ENCODE measurements at places on chromosomes 1 and 21. TPM values are rescaled to one million over a fixed set of nuclear protein-coding genes. Genes with fewer than 3 reads are reported as not detected.

DNA sequence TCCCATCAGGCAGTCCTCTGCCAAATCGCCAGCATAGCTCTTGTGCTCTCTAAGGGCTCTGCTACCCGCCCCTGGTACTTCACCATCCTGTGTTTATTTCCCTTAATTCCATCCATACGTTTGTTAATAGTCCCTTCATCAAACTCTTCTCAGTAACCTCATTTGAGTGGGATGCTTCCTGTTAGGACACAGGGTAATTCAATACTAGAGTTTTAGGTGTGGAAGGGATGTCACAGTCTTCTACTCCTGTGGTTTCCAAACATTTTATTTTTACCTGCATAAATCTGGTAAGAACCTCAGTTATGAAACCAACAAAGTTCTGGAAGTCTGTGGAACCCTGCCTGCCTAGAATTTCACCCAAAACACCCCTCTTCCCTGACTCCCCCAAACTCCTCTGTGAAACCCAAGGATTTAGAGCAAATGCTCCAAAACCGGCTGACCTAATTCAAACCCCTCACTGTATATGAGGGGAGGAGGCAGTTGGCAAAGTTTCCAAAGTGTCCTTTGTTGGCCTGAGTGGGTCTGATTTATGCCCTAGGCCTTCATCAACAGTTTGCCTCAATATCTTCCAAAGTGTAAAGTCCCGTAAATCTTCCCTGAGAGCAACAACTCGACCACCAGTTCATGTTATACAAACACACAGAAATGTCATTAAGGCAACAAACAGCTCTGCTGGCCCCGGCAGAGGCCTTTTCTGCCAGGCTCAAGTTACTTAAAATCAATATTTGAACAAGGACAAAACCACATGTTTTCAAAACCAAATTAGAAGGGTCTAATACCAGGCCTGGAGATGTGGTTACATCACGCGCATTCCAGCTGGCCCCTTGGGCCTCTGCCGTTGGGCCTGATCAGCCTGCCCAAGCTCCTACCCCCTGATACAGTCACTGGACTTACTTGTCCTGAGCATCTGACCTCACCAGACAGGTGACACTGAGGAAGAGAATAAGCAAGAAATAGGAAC, 82.4 kb upstream of the FGGY start:
- no peak for DNase-seq

DNA sequence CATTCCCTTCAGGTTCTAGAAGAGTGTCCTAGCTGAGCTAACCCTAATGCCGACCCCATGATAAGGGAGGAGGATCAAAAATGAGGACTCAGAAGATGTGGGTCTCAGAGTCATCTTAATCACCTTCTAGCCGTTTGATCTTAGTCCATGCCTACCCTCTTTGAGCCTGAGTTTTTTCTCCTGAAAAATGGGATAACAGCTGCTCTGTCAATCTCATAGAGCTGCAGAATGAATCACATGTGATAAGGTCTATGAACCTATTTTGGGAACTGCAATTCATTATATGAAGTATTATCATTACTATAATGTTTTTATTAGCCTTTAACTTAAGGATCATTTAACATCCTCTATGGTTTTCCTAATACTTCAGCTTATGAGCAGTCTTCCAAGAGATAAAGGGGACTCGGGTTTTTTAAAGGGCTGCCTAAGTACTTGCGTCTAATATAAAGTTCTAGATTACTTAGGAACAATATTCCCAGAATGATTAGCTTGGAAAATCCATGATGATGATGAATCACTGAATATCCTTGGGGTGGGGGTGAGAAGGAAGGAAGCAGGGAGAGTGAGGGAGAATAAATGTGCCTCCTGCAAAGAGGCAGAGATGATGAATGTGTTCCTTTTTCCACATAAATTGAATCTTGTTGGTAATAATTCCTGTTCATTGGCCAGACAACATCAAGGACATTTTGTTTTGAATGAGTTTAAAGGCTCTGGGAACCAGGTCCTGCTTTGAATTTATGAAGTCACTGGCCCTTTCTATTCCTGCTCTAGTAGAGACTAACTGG, 66.8 kb downstream of the COLGALT2 start:
- no peak for DNase-seq

GRCh38 chr1:119391749-119392148, 23.2 kb downstream of the HAO2 start:
- DNase-seq = no peak

GRCh38 chr1:171563675-171564074, 58.4 kb upstream of the MYOCOS start:
- DNase-seq = no peak

- DNase-seq = no peak
Measured at GRCh38 chr1:24957808-24958752, 28.0 kb upstream of the RUNX3 start.

DNA sequence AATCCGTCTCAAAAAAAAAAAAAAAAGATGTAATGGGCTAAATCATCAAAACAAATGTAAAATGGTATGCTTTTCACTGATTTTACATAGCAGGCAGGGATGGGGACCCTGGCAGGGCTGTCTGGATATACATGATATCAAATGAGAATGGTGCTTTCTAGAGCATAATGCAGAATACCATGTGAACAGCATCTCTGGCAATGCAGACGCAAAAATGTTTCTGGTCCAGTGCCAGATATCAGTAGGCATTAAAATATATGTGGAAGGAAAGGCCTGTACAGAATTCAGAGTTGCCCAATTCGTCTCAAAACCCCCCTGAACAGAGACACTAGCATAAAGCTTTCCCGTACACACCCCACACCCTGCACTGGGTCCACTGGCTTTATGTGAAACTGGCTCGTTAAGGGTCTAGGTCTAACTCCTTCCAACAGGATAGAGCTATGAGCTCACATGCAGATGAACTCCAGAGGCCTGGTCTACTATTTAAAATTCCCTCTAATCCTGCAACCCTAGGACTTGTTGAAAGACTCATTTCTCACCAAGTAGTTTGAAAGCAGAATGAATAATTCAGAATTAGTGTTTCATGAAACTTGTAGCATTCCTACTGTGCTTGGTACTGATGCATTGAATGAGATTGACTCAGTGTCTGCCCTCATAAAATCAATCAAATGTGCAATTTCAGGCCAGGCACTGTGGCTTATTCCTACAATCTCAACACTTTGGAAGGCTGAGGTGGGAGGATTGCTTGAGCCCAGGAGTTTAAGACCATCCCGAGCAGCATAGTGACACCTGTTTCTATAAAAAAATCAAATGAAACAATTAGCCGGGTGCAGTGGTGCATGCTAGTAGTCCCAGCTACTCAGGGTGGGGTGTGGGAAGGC, 2.6 kb upstream of the MYSM1 start:
- no peak for DNase-seq

B3GALT2 gene
- not detected for total RNA-seq

PACC1 gene
- total RNA-seq = 16.0 TPM

Data from bronchial epithelial cell (primary cell).